ENCODE measurements at places on chromosomes 12 and 14. TPM values are rescaled to one million over a fixed set of nuclear protein-coding genes. Genes with fewer than 3 reads are reported as not detected.
A peak's percentile ranks its signal among the peaks of the same experiment; 100 is the strongest.

- no peak for DNase-seq
- no peaks in the 10 kb centered on the region for H3K27me3 ChIP-seq
- H3K4me1 ChIP-seq: peaks cover 30% of the 10 kb centered on the region
- no peak overlapping the region for H3K4me3 ChIP-seq
- no peaks in the 10 kb centered on the region for H3K36me3 ChIP-seq
- H3K27ac ChIP-seq: no peak overlapping the region
These were observed 6.5 kb downstream of the CEBPE start for GRCh38 chr14:23112359-23113178.

DNA sequence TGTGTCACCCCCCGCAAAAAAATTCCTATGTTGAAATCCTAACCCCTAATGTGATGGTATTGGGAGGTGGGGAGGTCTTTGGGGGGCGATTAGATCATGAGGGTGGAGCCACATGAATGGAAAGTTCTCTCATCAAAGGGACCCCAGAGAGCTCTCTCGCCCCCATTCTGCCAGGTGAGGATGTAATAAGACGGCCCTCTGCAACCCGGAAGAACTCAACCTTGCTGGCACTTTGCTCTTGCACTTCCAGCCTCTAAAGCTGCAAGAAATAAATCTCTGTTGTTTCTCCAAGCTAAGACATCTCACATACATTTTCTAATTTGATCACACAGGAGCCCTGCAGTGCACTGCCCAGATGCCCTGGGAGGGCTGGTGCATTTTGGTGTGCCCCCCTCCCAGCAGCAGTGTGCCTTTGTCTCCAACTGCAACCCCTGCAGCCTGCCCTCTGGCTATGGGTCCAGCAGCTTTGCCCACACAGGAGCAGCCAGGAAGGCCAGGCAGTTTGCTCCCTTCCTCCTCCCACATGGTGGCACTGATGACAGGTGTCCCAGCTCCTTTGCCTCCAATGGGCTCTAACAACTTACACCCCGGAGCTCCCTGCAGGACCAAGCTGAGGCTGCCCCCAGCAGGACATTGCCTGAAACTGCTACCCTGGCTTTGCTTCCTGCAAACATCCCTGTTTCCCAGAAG, 59.3 kb downstream of the C14orf132 start:
- peaks cover 8% of the 10 kb centered on the region for H3K27me3 ChIP-seq
- H3K36me3 ChIP-seq: no peaks in the 10 kb centered on the region
- no peak overlapping the region for H3K27ac ChIP-seq
- DNase-seq: peak; percentile 78
- peaks cover 30% of the 10 kb centered on the region for H3K4me1 ChIP-seq

- H3K36me3 ChIP-seq: no peaks in the 10 kb centered on the region
- no peak for DNase-seq
- no peak overlapping the region for H3K4me3 ChIP-seq
- H3K27ac ChIP-seq: no peak overlapping the region
- no peaks in the 10 kb centered on the region for H3K4me1 ChIP-seq
These were observed 72.4 kb upstream of the GZMB start for GRCh38 chr14:24706351-24706750.

- H3K27me3 ChIP-seq: no peaks in the 10 kb centered on the region
- H3K4me1 ChIP-seq: no peaks in the 10 kb centered on the region
- DNase-seq: no peak
- H3K36me3 ChIP-seq: no peaks in the 10 kb centered on the region
- no peak overlapping the region for H3K27ac ChIP-seq
These were observed 254.0 kb upstream of the USP15 start for GRCh38 chr12:62006076-62006732.

DNA sequence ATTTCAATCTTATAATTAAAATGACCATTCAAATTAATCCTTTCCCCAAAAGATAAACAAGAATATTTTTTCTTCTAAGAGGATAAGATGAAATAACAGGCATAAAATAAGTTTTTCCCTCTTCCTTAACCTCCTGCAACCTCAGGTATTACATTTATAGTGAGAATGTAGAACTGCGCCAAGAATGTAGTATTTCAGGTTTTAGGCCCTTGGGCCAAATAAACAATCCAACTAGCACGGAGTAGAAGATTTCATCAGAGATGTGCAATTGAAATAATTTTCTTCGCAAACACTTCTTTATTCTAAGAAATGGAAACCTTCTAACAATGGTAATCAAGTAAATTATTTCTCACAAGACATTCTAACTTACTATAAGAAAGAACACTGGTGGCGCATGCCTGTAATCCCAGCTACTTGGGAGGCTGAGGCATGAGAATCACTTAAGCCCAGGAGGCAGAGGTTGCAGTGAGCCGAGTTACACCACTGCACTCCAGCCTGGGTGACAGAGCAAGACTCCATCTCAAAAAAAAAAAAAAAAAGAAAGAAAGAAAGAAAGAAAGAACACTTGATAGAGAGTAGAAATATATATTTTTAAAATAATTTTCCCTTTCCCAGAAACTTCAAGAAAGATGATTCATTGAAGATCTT, 100.8 kb downstream of the TAOK3 start:
- H3K27me3 ChIP-seq: no peaks in the 10 kb centered on the region
- no peaks in the 10 kb centered on the region for H3K36me3 ChIP-seq
- H3K27ac ChIP-seq: no peak overlapping the region
- DNase-seq: no peak
- no peaks in the 10 kb centered on the region for H3K4me1 ChIP-seq

- H3K36me3 ChIP-seq: no peaks in the 10 kb centered on the region
- no peaks in the 10 kb centered on the region for H3K4me1 ChIP-seq
- H3K27me3 ChIP-seq: no peaks in the 10 kb centered on the region
- no peak overlapping the region for H3K4me3 ChIP-seq
- peak; percentile 93 for DNase-seq
- no peak overlapping the region for H3K27ac ChIP-seq
These were observed 98.8 kb downstream of the CALM1 start for GRCh38 chr14:90495357-90496276.

- H3K4me3 ChIP-seq: no peak overlapping the region
- no peak overlapping the region for H3K27ac ChIP-seq
- no peaks in the 10 kb centered on the region for H3K36me3 ChIP-seq
- DNase-seq: no peak
- no peaks in the 10 kb centered on the region for H3K27me3 ChIP-seq
- H3K4me1 ChIP-seq: no peaks in the 10 kb centered on the region
These were observed 179.0 kb downstream of the SLC41A2 start for GRCh38 chr12:104779134-104779533.

SLC7A7 gene
- total RNA-seq: not detected

GRCh38 chr12:57001448-57001906, 4.9 kb downstream of the ZBTB39 start:
- H3K4me1 ChIP-seq: peaks cover 26% of the 10 kb centered on the region
- H3K27me3 ChIP-seq: no peaks in the 10 kb centered on the region
- H3K27ac ChIP-seq: no peak overlapping the region
- DNase-seq: peak; percentile 78
- H3K4me3 ChIP-seq: no peak overlapping the region

TEAD4 gene
- not detected for total RNA-seq

CPNE6 gene
- not detected for total RNA-seq

GRCh38 chr12:26331960-26332359, 136.6 kb downstream of the SSPN start:
- no peak for DNase-seq
- no peak overlapping the region for H3K4me3 ChIP-seq
- no peaks in the 10 kb centered on the region for H3K4me1 ChIP-seq

DNA sequence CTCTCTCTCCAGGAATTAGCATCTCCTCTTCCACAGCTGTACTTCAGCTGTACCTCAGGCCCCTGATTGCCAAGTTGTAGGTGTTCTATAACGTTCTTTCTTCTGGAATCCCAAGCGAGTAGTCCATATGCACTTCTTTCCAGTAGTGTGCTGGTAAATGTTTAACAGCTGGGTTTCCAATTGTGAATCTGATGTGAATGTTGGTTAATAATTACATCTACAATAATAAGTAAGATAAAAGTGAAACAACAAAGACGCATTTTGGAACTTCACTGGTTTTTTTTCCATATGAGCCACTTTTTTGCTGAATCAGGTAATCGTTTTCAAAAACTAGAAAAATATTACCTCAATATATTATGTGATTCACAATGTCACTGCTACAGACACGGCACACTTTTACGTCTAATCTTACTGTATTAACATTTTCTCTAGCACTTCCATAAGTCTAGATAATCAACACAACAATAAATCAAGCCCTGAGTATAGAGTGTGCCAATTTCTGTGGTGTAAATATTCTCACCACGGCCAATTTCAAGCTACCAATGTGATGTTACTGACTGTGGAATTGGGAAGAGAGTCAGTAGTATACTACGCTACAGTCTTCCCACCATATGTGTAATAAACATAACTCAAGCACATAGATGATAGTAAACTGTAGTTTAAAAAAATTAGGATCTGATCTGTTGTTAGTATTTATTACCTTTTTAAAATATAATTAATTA, 113.0 kb downstream of the ZFP36L1 start:
- H3K4me1 ChIP-seq: peaks cover 93% of the 10 kb centered on the region
- H3K27ac ChIP-seq: peak overlapping the region; percentile 82
- DNase-seq: no peak
- H3K4me3 ChIP-seq: no peak overlapping the region

GRCh38 chr12:57481671-57482070, 2.0 kb upstream of the ARHGAP9 start:
- H3K36me3 ChIP-seq: no peaks in the 10 kb centered on the region
- no peak overlapping the region for H3K4me3 ChIP-seq
- peaks cover 1% of the 10 kb centered on the region for H3K4me1 ChIP-seq
- peaks cover 16% of the 10 kb centered on the region for H3K27me3 ChIP-seq

DNA sequence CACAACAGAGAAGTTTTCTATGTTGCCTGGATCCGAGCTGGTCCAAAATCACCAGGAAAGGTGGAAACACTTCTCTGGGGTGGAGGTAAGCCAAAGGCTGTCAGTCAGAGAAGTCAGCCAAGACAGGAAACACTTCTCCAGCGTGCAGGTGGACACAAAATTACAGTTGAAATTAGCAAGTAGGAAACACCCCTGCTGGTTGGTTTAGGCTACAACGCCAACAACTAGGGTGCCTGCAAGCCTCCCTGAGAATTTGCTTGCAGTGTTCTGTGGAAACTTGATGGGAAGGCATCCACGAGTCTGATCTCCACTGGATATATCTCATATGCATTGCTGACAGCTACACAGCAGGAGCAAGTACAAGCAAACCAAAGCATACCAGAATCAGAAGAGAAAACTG, 600.5 kb downstream of the RERGL start:
- no peak overlapping the region for H3K4me3 ChIP-seq
- no peak overlapping the region for H3K27ac ChIP-seq
- DNase-seq: no peak
- H3K4me1 ChIP-seq: no peaks in the 10 kb centered on the region
- no peaks in the 10 kb centered on the region for H3K36me3 ChIP-seq
- H3K27me3 ChIP-seq: no peaks in the 10 kb centered on the region

DNA sequence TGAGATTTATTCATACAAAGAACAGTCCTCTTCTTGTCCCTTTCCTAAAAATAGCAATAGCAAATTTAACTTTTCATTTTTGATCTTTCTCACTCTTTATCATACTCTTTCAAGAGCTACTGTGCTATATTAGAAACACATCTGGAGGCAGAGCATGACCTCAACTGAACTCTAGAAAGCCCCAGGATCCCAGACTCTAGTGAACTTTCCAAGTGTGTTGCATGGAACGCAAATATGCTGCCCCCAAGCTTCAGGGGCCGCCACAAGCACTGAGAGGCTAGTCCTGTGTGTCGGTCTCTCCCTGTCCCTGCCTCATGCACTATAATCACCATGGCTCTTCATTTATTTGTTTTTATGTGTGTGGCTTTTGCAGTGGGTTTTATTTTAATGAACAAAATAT, 38.7 kb upstream of the ZNF641 start:
- H3K27ac ChIP-seq: no peak overlapping the region
- H3K4me3 ChIP-seq: no peak overlapping the region
- H3K4me1 ChIP-seq: peaks cover 23% of the 10 kb centered on the region
- H3K36me3 ChIP-seq: no peaks in the 10 kb centered on the region
